ENCODE measurements at places on chromosomes 1 and 21.

DNA sequence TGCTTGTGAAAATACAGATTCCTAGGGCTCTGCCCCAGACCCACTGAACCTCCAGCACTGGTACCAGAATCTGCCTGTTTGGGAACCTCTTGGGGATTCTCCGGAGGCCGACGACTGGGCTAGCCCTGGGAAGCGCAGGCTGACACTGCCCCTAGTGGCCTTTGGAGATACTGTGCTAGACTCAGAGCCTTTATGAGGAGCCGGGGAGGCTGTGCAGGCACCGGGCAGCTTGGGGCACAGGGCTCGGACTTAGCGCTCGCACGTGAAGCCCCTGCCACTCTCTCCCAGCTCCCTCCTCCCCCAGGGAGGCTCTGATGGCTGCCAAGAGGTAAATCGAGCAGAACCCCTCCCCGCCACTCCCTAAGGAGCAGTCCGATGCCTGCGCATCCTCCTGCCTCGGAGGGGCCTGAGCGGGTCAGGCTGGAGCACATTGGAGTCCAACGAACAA is 144.6 kb upstream of the TNR start:
- DNase-seq, result no peak

DNA sequence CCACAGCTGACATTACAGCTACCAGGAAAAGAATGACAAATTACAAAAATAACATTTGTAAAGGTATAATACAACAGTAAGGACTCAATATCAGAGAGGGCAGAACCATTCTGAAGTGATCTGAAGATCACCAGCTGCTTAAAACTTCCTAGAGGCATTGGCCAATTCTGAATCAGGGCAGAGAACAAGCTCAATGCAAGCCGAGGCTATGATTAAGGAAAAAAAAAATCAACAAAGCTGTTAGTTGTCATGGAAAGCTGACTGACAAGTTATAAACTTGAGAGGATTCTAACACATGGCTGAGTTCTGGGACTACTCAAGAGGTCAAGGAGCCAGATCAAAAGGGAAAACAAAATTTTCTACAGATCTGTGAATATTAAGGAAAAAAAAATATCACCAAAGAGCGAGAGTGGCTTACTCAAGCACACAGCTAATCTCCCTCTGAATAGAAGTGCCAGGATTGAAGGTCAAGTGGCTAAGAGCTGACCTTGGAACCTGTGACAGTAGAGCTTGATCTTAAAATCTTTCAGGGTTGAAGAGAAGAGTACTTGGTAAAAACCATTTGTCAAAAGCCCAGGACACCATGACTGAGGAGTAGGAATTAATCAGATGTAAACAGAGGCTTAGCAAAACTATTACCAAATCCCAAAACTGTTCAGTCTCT is 383.4 kb downstream of the USP25 start:
- no peak for DNase-seq

DNA sequence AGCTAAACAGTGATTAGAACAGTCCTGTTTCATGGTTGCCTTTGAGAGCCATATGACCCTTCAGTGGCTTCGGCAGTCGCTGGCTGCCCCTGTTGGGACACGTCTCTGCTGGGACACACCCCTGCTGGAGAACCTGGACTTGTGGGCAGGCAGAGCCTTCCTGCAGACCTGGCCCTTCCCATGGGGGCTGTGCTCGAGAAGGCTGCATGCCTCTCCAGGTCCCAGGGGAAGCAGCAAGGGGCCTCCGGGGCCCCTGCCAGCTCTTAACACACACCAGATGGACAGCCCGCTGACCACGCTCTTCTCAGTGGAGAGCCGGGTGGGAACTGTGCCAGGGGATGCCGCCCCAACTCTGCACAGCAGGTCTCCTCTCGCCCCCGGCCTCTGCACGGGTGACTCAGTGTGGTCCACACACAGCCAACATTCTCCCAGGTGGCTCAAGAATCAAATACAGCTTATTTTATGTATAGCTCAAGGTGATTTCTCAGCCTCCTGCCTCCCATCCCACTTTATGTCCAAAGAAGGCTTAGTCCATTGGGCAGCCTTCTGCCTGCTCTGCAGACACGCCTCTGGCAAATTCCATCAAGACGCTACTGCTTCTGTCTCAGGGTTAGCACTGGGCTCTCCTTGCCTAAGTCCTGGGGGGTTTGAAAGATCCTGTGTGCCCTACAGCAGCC is 450.8 kb downstream of the KIF26B start:
- DNase-seq, result no peak

GRCh38 chr1:77983997-77984355 is 5.1 kb upstream of the FUBP1 start:
- no peak for DNase-seq

All from stimulated activated CD4-positive, alpha-beta T cell treated with anti-CD3 and anti-CD28 coated beads, Interleukin-1b, Interleukin-23, amount 100 ng/mL, for 1 hour (primary cell).